Cortex of kidney (tissue), 1 donor: ENCODE measurements at places on chromosomes 7 and 10.

- no peak for DNase-seq
These were observed 100.8 kb downstream of the MLLT10 start for GRCh38 chr10:21634599-21635365.

DNA sequence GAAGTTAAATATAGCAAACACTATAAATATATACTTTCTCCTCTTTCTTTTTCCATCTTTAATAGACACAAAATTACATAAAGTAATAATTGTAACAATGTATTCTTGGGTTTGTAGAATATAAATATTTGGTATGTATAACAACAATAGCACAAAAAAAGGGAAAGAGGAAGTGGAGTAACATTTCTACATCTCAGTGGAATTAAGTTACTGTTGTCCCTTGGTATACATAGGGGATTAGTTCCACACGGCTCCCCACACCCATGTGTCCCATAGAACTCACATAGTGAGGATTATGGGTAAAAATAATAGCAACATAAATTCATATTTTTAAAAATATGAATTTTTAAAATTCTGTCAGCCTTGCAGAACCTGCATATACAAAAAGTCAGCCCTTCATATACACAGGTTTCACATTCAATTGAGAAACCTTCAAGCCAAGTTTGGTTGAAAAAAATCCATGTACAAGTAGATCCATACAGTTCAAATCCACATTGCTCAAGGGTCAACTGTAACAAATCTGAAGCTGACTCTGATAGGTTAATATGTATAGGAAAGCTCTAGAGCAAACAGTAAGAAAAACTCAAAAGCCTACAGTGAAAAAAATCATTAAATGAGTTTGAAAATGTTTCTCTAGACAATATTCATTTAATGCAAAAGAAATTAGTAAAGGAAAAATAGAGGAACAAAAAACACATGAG is 92.4 kb downstream of the HYCC1 start:
- no peak for DNase-seq

DNA sequence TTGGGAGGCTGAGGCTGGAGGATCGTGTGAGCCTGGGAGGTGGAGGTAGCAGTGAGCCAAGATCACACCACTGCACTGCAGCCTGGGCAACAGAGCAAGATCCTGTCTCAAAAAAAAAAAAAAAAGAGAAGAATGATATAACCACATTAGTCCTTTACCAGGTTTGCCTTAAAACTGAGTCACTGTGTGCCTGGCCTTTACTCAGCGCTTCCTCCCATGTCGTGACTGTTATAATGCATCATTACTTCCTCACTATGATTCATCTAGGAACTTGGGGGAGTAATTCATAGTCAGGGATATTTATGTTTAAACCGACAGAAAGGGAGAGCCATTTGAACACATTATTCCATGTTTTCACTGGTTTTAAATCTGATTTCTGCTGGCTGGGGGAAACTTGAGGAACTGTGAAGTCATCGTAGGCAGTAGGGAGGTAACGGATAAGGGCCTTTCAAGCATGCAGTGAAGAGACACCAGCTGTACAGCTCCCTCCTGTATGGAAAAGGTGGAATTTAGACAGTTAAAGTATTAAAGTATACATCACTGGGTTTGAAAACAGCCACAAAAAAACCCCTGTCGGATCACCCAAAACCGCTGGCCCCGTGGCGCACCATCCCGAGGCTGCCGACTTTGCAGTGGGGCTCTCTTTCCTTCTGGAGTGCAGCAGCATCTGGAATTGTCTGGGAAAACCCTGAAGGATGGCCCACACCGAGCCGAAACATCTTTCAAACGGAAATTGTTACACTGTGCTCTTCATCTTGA is 119.8 kb downstream of the NKX6-2 start:
- no peak for DNase-seq

- DNase-seq: no peak
These were observed 161.0 kb downstream of the TEX36 start for GRCh38 chr10:125521721-125522680.

GRCh38 chr10:52663161-52663560 is 109.4 kb downstream of the MBL2 start:
- no peak for DNase-seq

DNA sequence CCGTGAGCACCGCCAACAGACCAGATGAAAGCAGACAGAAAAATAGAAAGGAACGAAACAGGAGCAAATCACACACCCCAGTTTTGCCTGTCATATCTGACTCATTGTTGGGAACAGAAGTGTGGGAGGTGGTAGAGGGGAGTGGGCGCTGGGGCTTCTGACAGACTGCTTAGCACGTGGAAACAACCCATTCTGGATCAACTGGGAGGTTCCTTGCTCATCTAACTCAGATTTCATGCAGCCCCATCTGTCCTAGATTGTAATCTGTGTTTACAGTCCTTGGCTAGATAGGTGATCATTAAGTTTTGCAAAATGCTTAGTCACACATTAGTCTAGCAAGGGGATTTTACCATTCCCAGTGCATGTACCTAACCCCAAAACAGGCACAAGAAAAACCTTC is 154.1 kb downstream of the NRP1 start:
- DNase-seq: no peak

DNA sequence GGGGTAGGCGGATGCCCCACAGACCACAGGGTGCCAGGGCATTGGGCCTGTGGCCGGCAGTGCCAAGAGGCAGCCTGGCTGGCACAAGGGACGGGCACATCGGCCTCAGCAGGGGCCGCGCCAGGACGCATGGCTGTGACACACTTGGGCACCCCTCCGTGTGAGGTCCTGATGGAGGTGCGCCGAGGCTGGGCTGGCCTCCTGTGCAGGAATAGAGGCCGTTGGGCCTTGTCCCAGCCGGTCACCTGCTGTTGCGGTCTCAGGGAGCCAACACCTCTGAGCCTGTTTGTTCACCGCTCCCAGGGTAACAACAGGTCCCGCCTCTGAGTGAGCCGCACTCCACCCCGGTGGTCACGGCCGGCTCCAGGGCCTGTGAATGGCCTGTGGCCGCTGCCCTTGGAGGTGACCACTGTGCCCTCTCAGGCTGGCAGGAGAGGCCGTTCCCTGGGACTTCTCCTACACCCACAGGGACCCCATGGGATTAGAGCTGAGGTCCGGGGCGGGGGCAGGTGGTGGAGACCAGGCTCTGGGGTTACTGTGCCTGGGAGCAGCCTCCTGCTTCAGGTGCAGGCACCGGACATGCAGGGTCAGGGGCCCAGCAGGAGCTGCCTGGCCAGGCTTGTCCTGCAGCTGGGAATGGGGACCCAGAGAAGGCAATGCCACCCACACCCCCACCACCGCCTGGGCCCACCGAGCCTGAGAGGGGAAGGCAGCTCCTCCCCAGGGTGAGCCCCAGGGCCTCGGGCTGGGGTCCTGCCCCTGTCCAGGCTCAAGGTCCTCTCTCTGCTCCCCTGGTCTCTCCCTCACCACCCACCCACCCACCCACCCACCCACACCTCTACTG is 12.0 kb downstream of the PWWP2B start:
- no peak for DNase-seq

- no peak for DNase-seq
These were observed 7.2 kb downstream of the ABLIM1 start for GRCh38 chr10:114650831-114651230.

- DNase-seq: peak; percentile 53
These were observed 10.0 kb upstream of the CHCHD1 start for GRCh38 chr10:73771722-73772280.

- DNase-seq: no peak
These were observed 138.1 kb downstream of the VTI1A start for GRCh38 chr10:112585126-112585525.

DNA sequence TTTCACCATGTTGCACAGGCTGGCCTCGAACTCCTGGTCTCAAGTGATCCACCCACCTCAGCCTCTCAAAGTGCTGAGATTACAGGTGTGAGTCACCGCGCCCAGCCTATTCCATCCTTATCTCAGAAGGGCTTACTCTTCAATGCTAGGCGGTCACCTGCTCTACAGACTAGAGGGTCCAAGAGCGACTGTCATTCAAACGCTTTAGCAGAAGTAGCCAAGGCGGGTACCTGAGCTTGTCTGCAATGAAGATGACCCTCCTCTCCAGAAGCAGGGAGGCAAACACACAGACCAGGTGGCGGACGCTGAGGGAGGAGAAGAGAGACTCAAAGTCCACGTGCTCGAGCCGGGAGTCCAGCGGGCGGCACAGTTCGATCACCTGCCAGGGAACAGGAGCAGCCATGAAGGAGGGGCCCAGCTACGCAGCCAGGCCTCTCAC is 65.1 kb upstream of the MKRN1 start:
- no peak for DNase-seq

GRCh38 chr10:114389426-114389825 is 14.9 kb downstream of the AFAP1L2 start:
- no peak for DNase-seq

GRCh38 chr7:14195079-14195478 is 205.6 kb upstream of the ETV1 start:
- DNase-seq: no peak
